Endodermal cell (in vitro differentiated cells): ENCODE measurements at places on chromosomes 5 and 9.
A peak's percentile ranks its signal among the peaks of the same experiment; 100 is the strongest.

- H3K4me3 ChIP-seq: no peak overlapping the region
- H3K36me3 ChIP-seq: no peaks in the 10 kb centered on the region
- DNase-seq: peak; percentile 82
These were observed 8.6 kb upstream of the SV2C start for GRCh38 chr5:76074487-76075065.

DNA sequence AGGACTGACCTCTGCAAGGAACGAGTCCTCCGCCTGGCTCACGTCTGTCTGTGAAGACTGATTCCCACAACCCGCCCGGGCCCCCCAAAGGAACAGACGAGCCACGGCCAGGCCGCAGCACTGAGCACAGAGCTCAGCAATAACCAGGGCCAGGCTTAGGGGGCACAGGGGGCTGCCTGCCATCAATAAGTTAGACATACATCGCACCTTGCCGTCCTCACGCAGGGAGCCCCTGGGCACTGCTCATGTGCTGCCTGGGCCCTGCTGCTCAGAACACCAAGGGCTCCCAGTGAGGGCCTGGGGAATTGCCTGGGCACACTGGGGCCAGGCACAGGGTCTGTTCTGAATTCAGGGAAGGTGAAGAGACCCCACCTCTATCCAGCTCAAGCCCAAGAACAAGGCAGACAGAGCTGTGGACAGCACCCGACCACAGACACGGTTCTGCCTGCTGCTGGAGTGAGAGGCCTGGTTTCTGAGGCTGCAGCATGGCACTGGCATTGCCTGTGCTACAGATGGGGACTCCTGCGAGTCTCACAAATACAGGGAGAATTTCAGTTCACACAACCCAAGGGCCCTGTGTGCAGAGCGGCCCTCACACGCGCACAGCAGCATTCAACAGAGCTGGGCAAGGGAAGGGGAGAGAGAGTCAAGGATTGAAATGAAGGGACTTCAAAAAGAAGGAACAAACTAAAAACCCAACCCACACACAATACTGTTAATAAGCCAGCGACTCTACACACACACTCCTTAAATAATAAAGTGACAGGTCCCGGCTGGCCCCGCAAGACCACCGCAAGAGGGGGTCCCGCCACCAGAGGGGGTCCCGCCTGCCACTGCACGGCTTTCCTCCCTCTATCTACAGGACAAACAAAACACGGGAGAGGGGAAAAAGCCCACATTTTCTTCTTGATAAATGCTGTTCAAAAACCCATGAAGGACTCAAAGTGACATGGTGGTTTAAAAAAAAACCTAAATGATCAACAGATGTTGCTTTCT, 32.0 kb downstream of the PRRT1B start:
- H3K36me3 ChIP-seq: peaks cover 20% of the 10 kb centered on the region
- H3K27ac ChIP-seq: peak overlapping the region; percentile 36
- no peaks in the 10 kb centered on the region for H3K4me1 ChIP-seq
- DNase-seq: peak; percentile 46

DNA sequence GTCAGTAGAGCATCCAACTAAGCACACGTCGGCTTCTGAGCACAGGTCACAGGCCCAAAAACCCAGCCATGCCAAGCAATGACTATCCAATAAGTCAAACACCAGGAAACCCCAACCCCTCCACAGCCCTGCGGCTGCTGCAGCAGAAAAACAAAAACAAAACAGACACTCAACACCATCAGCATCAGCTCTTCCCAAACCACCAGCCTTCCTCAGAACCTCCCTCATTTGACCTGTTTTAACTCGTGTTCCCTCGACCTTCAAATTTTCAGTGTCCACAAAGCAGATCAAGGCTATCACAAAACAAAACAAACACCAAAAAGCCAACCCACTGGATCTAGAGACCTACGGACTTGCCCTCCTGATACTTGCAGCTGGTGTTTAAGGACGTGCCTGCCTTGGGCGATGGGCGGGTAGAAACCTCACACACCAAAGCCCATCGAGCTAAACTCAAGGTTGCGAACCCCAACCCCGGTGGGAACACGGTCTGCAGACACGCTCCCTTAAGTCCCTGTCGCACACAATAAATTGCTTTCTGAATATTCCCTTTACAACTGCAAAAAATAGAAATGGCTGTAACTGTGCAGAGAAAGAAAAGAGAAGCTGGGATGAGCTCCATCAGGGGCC, 247.1 kb upstream of the ANKRD55 start:
- peak; percentile 62 for DNase-seq
- H3K27me3 ChIP-seq: no peaks in the 10 kb centered on the region
- H3K36me3 ChIP-seq: no peaks in the 10 kb centered on the region
- peak overlapping the region; percentile 74 for H3K4me3 ChIP-seq

- H3K4me3 ChIP-seq: no peak overlapping the region
- no peak overlapping the region for H3K27ac ChIP-seq
- DNase-seq: no peak
- peaks cover 9% of the 10 kb centered on the region for H3K27me3 ChIP-seq
- H3K36me3 ChIP-seq: no peaks in the 10 kb centered on the region
- H3K4me1 ChIP-seq: peaks cover 6% of the 10 kb centered on the region
These were observed 58.1 kb upstream of the ABCA1 start for GRCh38 chr9:104986096-104986495.

DNA sequence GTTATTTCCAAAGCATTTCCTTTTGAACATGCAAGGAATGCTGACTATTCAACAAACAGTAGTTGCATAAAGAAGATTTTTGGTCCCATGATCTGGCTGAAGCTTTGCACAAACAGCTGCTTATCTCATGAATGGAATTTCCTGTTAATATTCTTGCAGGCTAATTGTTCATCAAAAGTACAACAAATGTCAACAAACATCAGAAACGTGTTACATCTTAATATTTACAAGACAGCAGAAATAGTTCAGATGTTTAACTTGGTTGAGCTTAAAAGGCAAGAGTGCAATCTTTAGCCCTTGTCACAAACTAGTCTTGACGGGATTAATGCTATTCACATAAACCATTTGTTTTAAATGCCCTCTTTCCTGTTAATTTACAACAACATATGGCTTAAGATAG, 47.9 kb upstream of the BASP1 start:
- no peaks in the 10 kb centered on the region for H3K36me3 ChIP-seq
- no peak overlapping the region for H3K4me3 ChIP-seq
- H3K4me1 ChIP-seq: peaks cover 8% of the 10 kb centered on the region
- no peaks in the 10 kb centered on the region for H3K27me3 ChIP-seq

DNA sequence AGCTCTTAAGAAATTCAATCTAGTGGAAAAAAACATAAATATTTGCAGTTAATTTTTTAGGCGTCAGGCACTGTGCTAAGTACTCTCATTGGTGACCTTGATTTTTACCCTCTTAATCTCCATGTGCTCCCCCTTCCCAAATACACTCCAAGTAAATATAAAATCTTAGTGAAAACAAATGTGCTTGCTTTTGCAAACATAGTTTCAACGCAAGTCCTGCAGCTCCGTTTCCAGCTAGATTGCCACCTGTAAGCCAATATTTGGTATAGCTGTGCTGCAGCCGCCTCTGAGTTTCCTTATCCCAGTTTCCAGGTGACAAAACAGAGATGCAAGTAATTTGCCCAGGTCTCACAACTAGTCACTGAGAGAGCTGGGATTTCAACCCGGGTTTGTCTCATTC, 1.9 kb upstream of the MTMR12 start:
- peaks cover 4% of the 10 kb centered on the region for H3K36me3 ChIP-seq
- no peak overlapping the region for H3K27ac ChIP-seq
- no peak overlapping the region for H3K4me3 ChIP-seq
- H3K27me3 ChIP-seq: no peaks in the 10 kb centered on the region

GRCh38 chr5:114969482-114969881, 200.2 kb downstream of the TRIM36 start:
- H3K36me3 ChIP-seq: no peaks in the 10 kb centered on the region
- DNase-seq: no peak
- no peak overlapping the region for H3K4me3 ChIP-seq

- H3K27me3 ChIP-seq: no peaks in the 10 kb centered on the region
- no peak for DNase-seq
These were observed 142.3 kb upstream of the ANKH start for GRCh38 chr5:15013654-15014463.

GRCh38 chr9:6829027-6829426, 71.3 kb downstream of the KDM4C start:
- H3K27ac ChIP-seq: no peak overlapping the region
- H3K27me3 ChIP-seq: no peaks in the 10 kb centered on the region
- peaks cover 9% of the 10 kb centered on the region for H3K4me1 ChIP-seq
- DNase-seq: no peak

GRCh38 chr9:137007816-137008270, 11.5 kb upstream of the CLIC3 start:
- H3K4me1 ChIP-seq: no peaks in the 10 kb centered on the region
- DNase-seq: no peak
- H3K27me3 ChIP-seq: no peaks in the 10 kb centered on the region

GRCh38 chr5:172095368-172096206, 89.1 kb upstream of the FBXW11 start:
- no peaks in the 10 kb centered on the region for H3K4me1 ChIP-seq
- H3K36me3 ChIP-seq: no peaks in the 10 kb centered on the region
- peak; percentile 67 for DNase-seq

DNA sequence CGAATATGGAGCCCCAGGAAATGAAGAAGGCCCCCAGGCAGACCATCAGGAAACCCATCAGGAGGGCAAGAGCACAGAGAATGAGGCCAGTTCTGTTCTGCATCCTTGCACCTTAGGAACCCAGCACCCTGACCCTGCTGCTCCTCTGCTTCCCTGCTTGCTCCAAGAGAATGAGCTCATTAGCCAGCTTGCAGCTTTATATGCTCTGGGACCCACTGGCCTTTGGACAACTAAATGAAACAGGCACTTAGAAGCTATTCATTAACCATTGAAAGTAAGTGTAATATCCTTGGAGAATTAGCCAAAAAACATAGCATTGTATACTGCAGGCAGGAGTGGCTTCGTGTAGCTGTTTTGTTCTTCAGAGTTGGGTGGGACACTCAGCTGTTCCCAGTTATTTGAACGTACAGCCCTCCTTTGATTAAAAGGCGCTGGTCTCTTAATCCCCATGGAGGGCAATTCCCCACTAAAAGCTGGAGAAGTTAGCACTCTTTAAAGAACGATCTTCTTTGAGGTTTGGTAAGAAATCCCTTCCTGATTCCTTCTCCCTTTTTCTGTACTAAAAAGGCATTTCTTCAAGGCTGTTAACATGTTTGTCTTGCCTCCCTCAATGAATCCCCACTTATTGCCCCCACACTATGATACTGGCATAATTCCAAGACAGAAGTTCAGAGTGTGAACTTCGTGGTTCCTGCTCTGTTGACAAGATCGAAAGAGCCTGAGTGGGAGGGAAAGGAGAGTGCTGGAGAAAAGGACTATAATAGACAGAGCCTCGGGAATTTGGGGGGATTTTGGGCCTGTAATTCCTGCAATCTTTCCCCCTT, at the start of gene TMEM252:
Gene TMEM252, minus strand, starts transcription at position 172 of the 824 bp plus-strand sequence. Its CDS starts 69 bp downstream, at position 103.
- no peaks in the 10 kb centered on the region for H3K4me1 ChIP-seq
- H3K4me3 ChIP-seq: no peak within 1 kb of the TSS
- no peak for DNase-seq
- peaks cover 56% of the 10 kb centered on the region for H3K27me3 ChIP-seq
- H3K36me3 ChIP-seq: no peaks in the 10 kb centered on the region
